Fibroblast of mammary gland (primary cell): ENCODE measurements at places on chromosomes 11 and 22.

DNA sequence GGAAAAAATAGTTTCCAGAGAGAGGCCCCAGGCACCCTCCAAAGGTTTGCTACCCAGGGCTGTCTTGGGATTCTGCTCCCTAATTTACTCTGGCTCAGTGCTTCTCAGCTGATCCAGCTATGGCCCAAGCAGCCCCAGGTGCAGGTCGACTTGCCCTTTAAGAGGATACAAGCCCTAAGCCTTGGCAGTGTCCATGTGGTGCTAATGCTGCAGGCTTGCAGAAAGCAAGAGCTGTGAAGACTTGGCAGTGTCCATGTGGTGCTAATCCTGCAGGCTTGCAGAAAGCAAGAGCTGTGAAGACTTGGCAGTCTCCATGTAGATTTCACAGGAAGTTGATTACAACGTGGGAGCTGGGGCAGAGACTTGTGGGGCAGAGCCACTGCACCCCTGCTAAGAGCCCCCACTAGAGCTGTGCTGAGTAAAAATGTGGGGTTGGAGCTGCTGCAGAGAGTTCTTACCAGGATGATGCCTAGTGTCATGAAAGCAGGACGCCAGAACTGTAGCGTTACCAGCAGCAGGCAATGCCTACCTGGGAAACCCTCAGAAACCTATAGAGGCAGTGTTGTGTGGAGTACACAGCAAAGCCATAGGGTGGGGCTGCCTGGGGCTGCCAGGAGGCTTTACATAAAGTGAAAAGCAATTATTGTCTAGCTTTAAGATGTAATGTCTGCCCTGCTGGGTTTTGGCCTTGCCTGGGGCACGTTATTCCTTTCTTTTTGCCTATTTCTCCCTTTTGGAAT is 16.1 kb upstream of the OR52K1 start:
- DNase-seq: no peak

DNA sequence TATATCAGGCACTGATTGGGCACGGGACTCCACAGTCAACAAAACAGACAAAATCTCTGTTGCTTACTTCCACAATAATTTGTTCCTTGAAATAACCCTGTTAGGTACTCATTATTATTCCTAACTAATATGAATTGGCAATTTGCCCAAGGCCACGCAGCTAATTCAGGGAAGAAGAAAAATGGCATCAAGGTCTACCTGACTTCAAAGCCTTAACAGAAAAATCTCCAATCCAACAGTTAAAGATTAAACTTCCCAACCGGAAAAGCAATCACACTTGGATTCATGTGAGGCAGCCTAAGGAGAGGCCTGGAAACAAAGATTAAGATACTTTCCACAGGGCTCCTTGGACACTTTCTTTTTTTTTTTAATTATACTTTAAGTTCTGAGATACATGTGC is 68.9 kb downstream of the PRCP start:
- DNase-seq: no peak

DNA sequence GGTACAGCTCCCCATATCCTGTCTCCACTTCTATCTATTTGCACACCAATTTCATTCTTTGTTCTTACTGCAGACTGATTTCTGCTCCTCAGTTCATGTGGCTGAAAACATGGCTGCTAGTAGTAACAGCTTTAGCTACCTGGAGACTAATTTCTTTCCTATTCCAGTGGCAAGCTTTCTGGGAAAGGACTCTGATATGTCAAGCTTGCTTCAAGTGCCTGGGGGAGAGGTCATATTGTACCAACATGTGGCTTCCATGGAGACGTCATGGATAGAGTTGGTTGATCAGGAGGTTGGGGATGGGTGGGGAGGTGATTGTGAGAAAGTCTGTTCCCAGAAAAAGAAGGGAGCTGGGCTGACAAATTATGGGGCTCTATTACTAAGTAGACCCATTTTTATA is 44.9 kb downstream of the ADM start:
- no peak for DNase-seq

- peak; percentile 2 for DNase-seq
Measured at GRCh38 chr22:33697640-33698039, 222.6 kb downstream of the LARGE1 start.

- no peak for DNase-seq
Measured at GRCh38 chr11:78226684-78227680, 38.3 kb downstream of the USP35 start.

- DNase-seq: no peak
Measured at GRCh38 chr11:125333354-125334073, 162.6 kb downstream of the FEZ1 start.

DNA sequence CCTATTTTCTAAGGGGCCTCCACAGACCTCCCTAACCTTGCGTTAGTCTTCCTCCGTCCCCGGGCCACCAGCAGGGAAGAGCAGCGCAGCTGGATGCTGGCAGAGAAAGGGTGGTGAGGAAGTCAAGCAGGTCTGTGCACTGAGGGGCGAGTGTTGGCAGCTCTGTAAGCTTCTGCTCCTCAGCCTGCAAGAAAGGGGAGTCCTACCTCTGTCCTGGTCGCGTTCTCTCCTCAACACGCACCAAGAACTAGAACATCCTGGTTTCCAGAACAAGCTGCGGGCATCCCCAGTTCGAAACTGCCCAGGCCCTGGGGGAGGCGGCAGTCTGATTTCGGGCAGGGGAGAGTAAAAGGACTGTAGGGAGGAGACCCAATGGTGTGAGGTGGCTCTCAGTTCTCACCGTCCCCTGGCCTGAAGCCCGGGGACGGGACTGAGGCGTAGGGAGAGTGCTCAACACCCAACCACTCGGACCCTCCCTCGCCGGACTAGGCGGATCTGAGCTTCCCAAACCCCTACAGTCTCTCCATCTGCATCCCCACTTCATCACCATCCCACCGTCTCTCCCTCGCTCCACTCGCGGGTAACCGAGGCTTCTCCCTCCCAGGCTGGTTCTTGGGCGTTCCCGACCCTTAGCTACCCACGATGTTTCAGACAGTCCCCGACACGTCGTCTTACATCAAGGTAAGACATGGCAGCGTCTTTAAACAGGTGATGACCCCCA is 7.7 kb upstream of the FLI1 start:
- no peak for DNase-seq

DNA sequence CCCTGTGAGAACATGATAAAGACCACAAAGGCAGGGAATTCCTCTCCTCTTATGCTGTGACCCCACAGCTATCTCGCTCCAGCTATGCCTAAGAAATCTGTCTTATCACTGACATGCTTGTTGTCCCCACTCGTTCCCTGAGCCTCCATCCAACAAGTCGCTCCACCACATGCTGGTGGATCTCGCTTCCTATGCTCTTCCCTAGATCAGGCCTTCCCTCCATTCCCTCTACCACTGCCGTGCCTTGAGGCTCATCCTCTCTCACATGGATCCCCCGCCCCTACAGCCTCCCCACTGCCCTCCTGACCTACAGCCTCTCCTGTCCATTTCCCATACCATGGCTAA is 1.4 kb upstream of the DGAT2 start:
- DNase-seq: no peak

DNA sequence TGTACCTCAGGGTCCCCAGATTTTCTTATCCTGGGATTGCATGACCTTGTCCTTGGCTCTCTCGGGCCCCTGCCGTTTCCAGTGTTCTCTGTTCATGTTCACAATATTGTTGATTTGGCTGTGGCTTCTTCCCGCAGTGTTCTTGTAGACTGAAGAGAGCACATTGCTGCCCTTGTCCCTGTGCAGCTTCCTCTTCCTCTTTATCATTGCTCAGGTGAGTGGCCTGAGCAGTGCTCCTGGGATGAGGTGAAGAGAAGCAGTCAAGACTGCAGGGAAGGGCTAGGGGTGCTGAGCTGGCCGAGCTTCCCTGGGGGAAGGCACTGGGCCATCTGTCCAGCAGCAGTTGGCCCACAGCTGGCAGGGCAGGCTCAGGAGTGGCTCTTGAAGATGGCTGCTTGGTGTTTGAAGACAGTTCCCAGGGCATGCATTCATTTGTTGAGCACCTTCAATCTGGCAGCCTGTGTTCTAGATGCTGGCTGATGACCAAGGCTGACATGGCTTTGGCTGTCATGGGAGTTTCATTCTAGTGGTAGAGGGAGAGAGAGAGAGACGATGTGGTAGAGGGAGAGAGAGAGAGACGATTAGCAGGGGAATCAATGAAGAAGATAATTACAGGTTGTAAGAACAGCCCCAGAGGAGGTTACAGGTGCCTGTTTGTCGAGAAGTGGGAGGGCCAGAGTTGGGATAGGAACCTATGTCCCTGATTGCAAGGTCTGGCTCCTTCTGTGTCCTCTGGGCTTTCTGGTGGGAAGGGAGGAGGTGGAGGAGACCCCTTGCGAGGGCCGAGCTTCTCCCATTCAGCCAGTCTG is 17.4 kb downstream of the BMAL1 start:
- DNase-seq: no peak

DNA sequence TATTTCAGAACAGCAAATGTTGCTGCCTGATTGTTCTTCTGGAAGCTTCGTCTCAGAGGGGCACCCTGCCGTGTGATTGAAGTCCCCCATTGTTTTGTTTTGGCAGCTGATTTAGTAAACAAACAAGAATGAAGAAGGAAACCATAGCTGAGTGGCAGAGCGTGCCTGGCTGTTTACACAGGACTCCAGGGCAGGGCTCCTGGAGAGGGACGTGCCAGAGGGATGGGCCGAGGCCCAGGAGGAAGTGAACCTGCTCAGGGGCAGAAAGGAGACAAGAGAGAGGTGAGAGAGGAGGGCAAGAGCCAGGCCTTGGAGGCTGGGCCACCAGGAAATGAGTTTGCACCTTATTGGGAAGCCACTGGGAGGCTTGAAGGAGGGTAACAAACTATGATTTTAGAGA is 85.5 kb upstream of the B3GAT1 start:
- no peak for DNase-seq

DNA sequence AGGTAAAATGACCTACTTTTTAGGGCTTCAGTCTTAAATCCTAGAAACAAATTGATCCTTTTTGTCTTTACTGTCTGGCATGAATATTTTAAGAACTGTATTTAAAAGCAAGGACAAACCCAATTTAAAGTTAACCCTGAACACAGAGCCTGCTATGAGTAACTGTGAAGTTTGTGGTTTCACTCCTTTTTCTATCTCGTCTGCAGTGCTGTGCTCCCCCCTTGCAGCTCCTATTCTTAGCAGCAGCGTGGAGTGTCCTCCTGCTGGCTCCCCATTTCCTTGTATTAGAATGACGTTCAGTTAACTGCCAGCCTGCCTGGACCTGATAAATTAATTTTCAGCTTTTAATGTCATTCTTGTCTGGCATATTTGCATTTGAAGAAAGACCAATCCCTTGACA is 40.0 kb upstream of the LRRC4C start:
- DNase-seq: no peak

DNA sequence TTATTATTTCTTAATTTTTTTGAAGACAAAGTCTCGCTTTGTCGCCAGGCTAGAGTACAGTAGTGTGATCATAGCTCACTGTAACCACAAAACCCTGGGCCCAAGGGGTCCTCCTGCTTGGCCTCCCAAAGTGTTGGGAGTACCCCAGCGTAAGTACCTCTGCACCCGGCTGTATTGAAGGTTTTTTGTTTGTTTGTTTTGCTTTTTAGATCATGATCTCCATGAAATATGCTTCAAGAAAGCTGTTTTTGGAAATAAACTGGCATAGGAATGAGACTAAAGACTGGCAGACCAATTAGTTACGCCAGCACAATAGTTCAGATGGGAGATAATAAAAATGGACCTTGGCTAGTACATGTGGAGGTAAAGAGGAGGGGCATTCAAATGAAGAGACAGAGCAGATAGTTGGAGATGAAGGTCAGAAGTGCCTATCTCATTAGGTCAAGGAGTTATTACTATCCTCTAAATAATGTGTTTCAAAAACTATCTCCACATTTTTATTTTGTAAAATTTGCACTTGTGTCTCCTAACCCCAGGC is 4.1 kb upstream of the MRPL48 start:
- no peak for DNase-seq

DNA sequence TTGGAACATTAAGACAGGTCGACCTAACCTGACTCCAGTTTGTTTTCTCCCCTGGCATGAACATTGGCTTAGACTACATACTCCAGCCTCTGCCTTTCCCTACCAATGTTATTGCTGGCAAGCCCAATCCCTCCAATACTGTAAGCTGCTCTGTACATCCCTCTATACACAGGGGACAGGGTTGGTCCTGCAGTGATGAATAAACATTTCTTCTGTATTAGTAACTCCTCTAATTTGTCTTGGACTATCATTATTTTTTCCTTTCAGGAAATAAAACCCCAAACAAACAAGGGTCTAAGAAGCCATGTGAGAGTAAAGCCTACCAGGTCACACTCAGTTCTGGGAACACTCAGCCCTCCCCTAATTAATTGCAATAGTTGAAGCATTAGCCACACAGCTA is 35.1 kb upstream of the FJX1 start:
- DNase-seq: peak; percentile 97

DNA sequence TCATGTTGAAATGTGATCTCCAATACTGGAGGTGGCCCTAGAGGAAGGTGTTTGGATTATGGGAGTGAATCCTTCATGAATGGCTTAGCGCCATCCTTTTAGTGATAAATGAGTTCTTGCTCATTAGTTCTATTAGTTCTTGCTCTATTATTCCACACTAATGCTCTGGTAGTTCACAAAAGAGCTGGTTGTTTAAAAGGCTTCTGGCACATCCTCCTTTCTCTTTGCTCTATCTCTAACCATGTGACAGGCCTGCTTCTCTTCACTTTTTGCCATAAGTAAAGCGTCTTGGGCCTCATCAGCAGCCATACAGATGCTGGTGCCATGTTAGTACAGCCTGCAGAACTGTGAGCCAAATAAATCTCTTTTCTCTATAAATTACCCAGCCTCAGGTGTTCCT is 469.9 kb downstream of the GUCY1A2 start:
- DNase-seq: no peak

DNA sequence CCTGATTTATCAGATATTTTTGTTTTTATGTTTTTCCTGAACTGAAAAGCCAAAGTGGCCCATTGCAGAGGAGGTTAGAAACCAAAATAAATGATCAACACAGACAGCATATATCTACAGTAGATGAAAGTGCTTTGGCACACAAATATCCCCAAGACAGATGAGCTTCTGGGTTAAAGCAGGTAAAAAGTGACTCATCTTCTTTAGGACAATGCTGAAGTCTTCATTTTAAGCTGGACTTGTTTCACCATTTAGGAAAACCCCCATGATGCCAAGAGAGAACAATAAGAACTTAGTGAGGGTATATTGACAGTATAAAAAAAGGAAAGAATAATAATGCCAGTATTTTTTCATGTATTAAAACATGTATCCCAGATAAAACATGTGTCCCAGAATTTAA is 100.8 kb upstream of the OR9G4 start:
- DNase-seq: no peak
